Fibroblast of skin of left quadriceps (primary cell): ENCODE measurements at places on chromosomes 4 and X.

DNA sequence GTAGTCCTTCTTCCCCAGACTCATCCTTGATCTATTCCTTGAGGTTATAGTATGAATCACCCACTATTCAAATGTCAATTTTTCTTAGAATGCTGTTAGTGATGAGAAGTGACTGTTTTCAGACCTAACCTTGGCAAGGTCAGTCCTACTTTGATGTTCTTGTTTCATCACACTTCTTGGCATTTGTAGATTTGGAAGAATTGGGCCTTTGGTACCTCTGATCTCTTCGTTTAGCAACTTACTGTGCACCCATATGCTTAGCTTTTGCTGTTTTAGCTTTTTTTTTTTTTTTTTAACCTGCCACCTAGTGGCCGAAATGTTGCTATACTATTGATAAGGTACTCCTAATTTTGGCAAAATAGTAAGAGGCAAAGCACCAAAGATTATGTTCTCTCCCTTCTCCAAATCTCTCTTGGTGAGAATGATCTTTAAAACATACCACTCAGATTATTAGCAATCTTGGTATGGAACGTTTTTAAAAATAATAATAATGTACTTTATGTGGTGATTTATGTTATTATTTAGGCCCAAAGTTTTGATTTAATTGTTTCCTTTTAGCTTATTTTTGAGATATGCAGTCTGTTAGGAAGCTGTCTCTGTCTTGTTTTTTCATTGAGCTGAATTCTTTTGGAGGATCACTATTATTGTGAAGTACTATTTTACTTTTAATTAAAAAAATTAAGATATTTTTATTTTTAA lies 16.6 kb downstream of the DCK start:
- DNase-seq: peak; percentile 36

- DNase-seq: no peak
Measured at GRCh38 chrX:148380107-148380506, 120.3 kb upstream of the AFF2 start.

GRCh38 chr4:75995727-75996126 lies 5.0 kb upstream of the SDAD1 start:
- peak; percentile 30 for DNase-seq

- no peak for DNase-seq
Measured at GRCh38 chr4:45316257-45316656, 589.9 kb upstream of the GNPDA2 start.

- DNase-seq: peak; percentile 9
Measured at GRCh38 chr4:25180524-25181131, 20.4 kb upstream of the SEPSECS start.

DNA sequence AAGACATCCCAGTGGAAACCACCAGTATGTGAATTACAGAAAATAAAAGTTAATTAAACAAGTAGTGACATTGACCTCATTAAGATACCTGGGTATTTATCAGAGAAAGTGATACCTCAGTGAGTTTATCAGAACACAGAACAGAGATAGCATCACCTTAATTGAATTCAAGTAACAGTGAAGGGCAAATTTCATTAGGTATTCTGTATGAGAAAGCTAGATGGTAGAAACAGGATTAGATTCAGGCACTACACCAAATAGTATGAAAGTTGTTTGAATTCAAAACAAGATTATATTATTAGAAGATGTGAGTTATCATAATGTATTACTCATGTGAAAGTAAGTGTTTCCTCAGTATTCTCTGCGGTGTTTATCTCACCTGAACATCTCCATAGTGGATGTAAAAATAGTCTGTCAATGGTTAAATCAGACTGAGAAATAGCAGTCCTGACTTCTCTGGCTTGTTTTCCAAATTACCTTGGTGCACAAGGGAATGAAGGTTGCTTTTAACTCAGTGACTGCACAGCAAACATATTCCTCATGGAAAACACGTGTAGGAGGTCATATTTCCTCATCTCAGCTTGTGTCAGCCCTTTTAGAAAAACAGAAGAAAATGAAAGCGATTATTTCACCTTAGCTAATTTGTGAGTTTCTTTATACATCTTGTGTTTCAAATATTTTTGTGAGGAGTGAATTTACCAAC lies 79.9 kb upstream of the PCDH18 start:
- DNase-seq: no peak

- peak; percentile 0 for DNase-seq
Measured at GRCh38 chr4:45554423-45554822, 569.4 kb downstream of the GABRG1 start.

DNA sequence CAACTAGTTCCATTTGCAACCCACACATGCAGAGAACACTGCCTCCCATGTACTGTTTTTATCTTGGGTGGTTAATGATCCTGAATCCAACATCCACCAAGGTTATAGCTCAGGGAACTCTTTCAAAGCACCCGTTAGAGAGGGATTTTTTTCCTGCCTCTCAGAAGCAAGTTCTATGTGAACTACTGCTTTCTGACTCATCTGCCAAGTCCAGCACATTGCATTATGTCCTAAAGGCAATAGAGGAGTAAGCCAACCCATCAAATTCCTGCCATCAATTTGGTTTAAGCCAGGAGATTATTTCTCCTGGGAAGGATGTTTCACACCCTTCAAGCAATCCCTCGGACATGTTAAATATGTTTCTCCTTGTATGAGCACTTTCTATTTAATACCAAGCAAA lies 334.5 kb downstream of the GASK1B start:
- DNase-seq: no peak

DNA sequence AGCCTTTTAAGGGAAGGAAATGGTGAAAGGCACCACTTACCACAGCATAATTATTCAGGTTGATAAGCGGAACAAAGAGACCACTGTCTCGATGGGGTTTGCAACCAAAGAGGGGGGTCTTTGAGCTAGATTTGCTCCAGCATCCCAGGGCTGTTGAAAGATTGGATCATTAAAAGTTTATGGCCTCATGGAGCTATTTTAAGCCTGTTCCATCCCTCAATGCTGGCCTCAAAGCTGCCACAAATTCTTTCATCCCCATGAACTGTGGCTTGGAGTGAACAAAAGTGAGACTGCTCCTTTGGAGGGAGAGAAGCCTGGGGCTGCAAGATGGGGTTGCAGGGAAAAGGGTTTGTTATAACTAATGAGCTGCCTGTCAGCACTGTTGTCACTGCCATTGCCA lies 209.8 kb downstream of the RTL9 start:
- no peak for DNase-seq

- DNase-seq: no peak
Measured at GRCh38 chr4:185894481-185894880, 82.5 kb upstream of the SORBS2 start.

- no peak for DNase-seq
Measured at GRCh38 chr4:110196206-110196870, 2.1 kb downstream of the ELOVL6 start.

- DNase-seq: no peak
Measured at GRCh38 chr4:104752337-104752736, 257.6 kb upstream of the CXXC4 start.

- no peak for DNase-seq
Measured at GRCh38 chr4:55762819-55763218, 56.8 kb upstream of the EXOC1L start.
